NCI-H1436 treated with DMSO at 0.1 percent for 48 hours (cell line): ENCODE measurements at places on chromosomes 7 and 10.

GRCh38 chr7:93258661-93259060, 26.5 kb downstream of the VPS50 start:
- DNase-seq = no peak

DNA sequence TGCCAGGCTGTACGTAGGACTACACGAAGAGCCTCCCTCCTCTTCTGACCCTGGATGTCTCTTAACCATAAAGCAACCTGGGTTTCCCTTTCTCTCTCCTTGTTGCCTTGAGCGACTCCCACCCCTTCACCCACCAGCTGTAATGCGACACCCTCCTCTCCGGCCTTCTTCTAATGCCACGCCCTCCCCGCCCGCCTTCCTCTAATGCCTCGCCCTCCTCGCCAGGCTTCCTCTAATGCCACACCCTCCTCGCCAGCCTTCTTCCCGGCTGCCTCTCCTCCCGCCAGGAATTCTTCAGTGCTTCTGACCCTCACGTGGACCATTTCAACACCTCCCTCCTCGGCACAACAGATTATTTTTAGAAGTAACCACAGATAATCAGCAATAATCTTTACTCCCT, 348.5 kb upstream of the SHH start:
- no peak for DNase-seq

GRCh38 chr10:91643700-91644099, 10.8 kb upstream of the PPP1R3C start:
- DNase-seq = no peak

GRCh38 chr10:4213441-4213840, 428.4 kb upstream of the KLF6 start:
- DNase-seq = no peak

GRCh38 chr7:31253532-31253931, 87.0 kb downstream of the NEUROD6 start:
- no peak for DNase-seq

GRCh38 chr7:135165862-135166261, 4.6 kb downstream of the CYREN start:
- DNase-seq = no peak

- DNase-seq = no peak
Observed at GRCh38 chr10:31112961-31113360, 81.3 kb upstream of the ZNF438 start.

GRCh38 chr10:93993782-93994437, at the start of gene PLCE1:
PLCE1 (plus strand) TSS chr10:93993931; CDS start chr10:94031047, 37,116 bp downstream.
- no peak for DNase-seq

- DNase-seq = no peak
Observed at GRCh38 chr7:55081068-55081467, 62.3 kb downstream of the EGFR start.

GRCh38 chr7:50211130-50212015, 93.1 kb upstream of the IKZF1 start:
- DNase-seq = no peak

DNA sequence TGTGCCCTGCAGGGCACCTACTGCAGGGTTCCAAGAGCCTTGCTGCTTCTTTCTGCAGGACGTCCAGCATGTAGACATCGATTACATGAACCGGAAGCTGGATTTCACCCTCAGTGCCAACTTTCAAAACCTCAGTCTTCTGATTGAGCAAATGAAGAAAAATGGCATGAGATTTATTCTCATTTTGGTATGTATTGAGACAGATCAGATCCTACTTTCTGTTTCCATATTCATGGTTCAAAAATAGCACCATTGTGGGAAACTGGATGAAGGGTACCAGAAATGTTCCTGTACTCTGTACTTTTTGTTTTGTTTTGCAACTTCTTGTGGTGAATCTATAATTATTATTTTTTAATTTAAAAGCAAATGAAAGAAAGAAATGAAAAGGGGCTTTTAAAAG, 64.1 kb downstream of the MGAM2 start:
- no peak for DNase-seq

GRCh38 chr10:26770069-26770468, 72.6 kb downstream of the PDSS1 start:
- no peak for DNase-seq

- DNase-seq = no peak
Observed at GRCh38 chr10:29736366-29737073, 101.7 kb upstream of the SVIL start.

GRCh38 chr10:116526219-116526618, 19.5 kb upstream of the PNLIP start:
- no peak for DNase-seq

GRCh38 chr7:118182593-118183427, 1.2 kb upstream of the LSM8 start:
- no peak for DNase-seq

DNA sequence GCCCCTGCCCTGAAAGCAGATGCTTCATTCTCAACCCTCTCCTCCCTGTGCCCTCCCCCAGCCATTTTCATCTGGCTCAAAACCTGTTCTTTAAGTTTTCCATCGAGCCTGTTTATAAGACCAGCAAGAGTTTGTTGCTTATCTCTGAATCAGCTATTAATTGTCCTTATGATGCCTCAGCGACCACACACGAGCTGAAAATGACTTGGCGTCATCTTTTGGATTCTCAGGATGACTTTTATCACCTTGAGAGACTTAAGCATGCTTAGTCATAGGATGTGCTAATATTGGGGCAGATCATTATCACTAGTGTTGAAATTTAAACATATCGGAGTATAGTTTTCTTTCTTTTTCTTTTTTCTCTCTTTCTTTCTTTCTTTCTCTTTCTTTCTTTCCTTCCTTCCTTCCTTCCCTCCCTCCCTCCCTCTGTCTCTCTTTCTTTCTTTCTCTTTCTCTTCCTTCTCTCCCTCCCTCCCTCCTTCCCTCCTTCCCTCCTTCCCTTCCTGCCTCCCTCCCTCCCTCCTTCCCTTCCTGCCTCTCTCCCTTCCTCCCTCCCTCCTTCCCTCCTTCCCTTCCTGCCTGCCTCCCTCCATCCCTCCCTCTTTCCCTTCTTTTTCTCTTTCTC, 184.5 kb downstream of the PHTF2 start:
- no peak for DNase-seq

GRCh38 chr10:52755297-52756062, 17.1 kb downstream of the MBL2 start:
- no peak for DNase-seq

DNA sequence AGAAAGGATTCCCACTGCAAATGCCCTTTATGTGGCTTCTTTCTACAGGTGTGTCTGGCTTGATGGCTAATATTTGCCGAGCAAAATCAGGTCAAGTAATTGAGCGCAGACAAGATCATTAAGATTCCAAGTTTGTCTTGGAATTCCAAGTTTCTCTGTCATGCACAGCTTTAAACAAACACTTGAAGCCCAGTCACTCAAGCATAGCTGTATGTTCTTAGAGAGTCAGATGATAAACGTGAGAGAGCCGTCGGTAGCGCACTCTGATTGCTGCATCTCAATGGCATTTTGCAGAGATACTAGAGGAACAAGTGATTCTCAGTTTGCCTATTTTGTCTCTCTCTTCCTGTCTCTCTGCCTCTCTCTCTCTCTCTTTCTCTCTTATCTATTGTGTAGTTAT, 658 bp downstream of the DMBT1 start:
- DNase-seq = no peak

DNA sequence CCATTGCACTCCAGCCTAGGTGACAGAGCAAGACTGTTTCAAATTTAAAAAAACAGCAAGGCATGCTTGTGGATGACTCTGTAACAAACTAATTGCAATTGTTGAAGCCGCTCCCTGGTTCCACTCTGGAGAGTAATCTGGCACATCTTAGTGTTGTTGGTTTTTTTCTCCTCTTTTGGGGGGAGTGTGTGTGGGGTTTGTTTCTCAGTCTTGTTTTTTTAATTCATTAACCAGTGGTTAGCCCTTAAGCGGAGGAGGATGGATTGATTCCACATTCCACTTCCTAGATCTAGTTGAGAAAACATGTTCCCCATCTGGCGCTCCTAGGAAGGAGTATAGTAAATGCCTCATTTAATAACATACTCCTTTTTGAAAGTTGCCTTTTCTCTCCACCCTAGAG, 8.6 kb upstream of the ZNF713 start:
- no peak for DNase-seq

DNA sequence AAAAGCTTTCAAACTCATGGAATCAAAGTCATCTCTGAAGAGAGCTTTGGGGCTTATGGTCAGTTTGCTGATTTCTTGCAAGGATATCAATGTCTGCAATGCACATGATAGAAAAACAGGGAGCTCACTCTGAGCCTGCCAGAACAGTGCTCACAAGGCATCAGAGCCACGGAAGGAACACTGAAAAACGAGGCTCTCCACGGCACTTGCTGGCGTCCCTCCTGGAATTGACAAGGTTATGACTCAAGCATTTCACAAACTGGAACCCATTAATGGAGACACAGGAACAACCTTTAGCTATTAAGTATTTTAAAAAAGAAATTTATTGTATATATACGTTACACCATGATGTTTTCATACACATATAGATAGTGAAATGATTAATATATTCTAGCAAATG, 266.3 kb downstream of the KCND2 start:
- DNase-seq = no peak

DNA sequence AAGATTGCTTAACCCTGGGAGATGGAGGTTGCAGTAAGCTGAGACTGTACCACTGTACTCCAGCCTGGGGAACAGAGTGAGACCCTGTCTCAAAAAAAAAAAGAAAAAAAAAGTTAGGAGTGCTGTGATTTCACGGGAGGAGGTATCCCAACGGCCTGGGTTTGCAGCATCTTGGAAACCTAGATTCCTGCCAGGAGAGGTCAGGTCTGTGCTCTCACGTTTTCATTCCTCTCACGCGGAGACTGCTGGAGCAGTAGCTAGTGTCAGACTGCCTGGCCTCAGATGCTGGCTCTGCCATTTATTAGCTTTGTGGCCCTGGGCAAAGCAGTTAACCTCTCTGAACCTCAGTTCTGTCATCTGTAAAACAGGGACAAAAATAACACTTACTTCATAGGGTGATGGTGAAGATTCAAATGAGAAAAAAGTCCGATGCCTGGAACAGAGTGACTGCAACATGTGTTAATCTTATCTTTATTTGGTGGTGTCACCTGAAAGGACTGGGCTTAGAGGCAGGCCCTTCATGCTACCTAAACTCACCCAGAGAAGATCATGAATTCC, 94.9 kb downstream of the GAD2 start:
- DNase-seq = no peak

DNA sequence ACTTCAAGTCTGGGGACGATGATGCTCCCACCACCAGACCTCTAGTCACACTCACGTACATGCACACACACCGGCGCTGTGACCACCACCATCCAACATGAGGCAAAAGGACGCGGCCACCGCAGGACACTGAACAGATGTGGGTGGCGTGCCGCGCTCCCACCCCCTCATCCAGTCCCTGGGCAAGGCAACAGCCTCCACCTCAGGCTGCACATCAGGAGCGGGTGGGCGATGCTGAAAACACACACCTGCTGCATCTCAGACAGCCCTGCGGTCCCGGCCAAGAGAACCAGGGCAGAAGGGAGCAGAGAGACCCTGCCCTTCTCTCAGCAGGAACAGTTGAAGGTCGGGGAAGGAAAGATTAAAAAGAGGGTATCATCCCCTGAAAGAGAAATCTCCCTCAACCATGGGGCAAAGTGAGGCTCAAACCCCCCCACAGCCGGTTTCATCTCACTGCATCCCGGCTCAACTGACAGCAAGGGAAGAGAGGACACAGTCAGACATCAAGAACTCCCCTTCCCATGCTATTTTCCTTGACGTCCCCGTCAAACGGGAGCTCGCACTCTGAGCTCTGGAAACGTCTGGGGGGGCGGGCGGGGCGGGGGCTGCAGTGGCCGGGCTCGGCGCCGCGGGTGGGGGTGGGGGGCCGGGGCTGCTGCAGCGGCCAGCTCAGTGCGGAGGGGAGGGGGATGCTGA, 1.1 kb downstream of the CAMK2G start:
- DNase-seq = no peak

DNA sequence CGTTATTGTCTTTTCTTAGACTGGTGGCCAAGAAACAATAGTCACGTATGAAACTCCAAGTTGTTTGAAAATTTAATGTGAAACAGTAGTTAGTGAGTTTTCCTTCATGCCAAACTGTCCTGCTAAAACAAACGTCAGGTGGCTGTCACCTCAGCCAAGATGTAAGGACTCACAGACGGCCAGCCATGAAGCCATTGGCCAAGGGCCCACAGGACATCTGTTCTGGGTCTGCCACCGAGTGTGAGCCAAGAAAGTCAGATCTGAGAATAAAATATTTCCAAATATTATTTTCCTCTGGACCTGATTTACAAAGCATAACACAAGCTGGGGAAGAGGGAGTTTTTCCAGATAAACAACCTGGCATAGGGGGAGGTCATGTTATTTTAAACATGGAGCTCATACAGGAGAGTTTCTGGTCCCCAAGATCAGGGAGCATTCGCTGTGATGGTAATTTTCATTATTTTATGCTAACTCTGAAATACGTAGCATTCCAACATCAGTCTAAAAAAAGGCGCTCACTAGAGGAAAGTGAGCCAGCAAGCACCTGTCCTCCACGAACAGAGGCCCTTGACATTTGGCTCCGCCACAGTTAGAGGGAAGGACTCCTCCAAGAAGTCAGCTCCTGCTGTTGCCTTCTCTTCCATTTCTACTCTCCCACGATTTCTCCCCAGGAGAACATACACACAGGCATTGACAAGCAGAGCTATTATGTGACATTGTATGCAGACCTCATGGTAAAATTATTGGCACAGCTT, 38.9 kb upstream of the LANCL2 start:
- DNase-seq = no peak
